GM23338 (cell line): ENCODE measurements at places on chromosomes 13 and 19. TPM values are rescaled to one million over a fixed set of nuclear protein-coding genes. Genes with fewer than 3 reads are reported as not detected.

Gene ZSCAN4
- total RNA-seq: not detected in 2 replicates

Gene SLC35E1
- total RNA-seq: 24.1 and 30.3 TPM in 2 replicates

Gene DHPS
- total RNA-seq: 126 and 141 TPM in 2 replicates

Gene NDFIP2
- 28.7 and 32.8 TPM in 2 replicates for total RNA-seq

Gene RUBCNL
- total RNA-seq: 4.2 and 5.9 TPM in 2 replicates

Gene S1PR4
- 0.24 TPM in 1 of 2 replicates, not detected in the other for total RNA-seq

- DNase-seq: no peak
These were observed 68.7 kb upstream of the FRY start for GRCh38 chr13:31962731-31963370.

DNA sequence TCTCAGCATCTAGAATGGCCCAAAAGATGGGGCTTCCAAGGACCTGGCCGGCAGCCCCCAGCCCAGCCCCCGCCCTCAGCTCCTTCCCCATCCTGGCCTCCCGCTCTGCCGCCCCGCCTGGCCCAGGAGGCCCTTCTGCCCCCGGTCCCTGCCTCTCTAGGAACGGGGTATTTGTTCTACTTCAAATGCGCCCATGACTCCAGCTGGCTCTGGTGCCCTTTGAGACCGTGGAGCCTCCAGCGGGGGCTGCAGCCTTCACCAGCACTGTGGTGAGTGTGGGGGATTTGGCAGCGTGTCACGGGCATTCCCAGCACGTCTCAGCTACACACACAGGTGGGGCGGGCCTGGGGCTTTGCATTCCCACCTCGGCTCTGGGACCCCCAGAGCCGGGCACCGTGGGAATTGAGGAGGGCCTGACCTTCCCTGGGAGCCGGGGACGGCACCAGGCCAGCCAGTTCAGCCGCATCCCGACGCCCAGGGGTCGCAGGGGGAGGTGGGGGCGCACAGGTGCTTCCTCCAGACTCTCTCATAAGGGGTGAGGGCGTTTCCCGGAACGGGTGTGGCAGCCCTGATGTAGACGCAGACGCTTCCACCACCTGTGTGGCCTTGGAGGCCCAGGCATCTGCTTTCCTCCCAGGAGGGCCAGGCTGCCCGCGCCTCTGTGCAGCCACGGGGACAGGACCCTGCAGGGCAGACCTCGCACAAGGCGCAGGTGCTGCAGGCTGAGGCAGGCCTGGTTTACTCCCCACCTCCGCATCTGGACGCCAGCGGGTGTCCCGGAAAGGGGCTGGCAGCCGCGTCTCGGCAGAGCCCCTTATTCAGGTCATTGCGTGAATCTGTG lies 947 bp downstream of the ATP4B start:
- DNase-seq: no peak

DNA sequence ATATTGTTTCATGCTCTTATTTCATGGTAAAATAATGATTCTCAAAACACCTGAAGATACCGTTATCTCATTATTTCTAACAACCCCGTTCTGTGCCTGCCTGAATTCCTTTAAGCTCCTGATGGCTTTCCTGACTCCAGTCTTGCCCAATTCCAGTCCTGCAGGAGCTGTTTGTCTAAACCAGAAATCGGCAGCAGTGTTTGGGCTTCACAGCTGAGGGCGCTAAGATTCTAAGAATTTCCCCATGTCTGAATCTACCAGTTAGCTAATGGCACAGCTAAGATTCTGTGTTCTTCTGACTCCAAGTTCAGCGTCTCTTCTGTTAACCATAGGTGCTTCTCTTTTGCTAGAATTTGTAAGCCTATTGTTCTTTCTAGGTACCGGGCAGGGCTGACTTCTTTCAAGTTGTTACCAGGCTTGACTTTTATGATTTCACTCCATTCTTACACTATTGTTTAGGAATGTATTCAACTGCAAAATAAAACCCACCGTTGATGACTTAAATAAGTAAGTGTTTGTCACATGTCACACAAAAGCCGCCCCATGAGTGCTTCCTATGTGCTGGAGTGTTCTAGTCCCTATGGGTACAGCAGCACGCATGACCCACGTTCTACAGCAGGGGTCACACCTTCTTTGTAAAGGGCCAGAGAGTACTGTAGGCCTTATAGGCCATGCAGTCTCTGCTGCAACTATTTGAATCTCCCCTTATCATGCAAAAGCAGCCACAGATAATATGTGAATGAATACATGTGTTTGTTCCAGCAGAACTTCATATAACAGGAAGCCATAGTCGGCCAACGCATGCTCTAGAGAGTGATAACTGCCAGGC lies 168.3 kb upstream of the RNF113B start:
- DNase-seq: no peak

DNA sequence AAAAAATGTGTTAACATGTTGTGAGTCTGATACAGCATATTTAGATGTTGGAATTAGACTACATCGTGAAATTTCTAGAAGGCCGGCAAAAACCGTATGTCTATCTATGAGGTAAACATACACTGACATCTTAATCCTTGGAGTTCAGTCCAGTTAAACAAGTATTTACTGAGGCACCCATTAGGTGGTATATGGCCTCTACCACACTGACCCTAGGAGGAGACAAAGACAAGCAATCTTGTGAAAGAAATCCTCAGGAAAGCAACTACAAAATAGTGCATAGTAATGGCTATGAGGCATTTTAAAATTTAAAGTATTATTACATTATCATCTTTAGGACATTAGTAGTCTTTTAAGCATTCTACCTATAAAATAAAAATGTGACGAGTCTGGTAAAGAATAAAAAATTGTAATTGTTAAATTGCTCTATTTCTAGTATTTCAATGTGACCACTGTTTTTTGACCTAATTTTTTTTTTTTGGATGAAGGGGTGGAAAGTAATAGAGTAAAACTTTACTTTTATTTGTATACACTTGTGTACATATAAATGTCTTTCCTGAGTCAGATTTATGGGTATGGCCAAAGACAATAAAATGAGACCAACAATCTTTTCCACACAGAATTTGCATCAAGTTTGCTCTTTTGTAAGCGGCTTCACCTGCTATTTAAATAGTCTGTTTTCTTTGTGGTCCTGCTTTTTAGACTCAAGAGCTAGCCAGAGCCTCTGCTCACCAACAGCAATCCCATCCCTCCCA lies 50.5 kb downstream of the KATNAL1 start:
- peak; percentile 11 for DNase-seq

- DNase-seq: no peak
These were observed 128.4 kb downstream of the SHISA2 start for GRCh38 chr13:25923217-25924085.

DNA sequence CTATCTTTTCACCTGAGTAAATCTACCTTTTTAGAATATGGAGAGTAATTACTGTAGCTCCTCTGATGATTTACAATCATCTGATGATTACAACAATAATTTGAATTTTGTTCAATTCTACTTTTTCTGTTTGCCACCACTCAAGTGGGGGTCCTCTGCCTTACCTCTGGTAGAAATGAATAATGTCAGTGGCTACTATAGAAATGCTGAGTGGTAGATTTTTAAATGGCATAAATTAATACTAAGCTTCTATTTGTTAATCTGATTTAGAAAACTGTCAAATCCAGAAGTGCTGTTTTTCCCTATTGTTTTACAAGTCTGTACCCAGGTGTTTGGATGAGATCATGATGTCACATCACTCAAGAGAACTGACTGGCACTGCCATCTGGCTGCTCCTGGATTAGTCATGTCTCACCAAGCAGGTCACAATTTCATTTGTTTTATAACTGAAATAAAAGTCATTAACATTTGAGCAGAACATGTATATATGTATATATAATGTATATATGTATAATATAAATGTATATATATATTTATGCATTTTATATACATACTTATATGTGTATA lies 494.8 kb downstream of the TBC1D4 start:
- no peak for DNase-seq

GRCh38 chr19:43804432-43804831 lies 2.2 kb upstream of the LYPD5 start:
- no peak for DNase-seq

DNA sequence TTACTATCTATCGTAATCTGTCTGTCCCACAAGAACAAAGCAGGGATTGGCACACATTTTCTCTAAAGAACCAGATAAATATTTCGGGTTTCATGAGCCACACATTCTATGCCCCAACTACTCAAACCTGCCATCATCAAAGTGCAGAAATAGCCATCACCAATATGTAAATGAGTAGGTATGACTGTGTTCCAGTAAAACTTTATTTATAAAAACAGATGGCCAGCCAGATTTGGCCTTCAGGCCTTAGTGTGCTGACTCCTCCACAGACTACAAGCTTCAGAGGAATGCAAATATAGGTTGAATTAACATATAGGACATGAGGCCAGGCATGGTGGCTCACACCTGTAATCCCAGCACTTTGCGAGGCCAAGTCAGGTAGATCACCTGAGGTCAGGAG lies 8.9 kb upstream of the DNMT1 start:
- no peak for DNase-seq

DNA sequence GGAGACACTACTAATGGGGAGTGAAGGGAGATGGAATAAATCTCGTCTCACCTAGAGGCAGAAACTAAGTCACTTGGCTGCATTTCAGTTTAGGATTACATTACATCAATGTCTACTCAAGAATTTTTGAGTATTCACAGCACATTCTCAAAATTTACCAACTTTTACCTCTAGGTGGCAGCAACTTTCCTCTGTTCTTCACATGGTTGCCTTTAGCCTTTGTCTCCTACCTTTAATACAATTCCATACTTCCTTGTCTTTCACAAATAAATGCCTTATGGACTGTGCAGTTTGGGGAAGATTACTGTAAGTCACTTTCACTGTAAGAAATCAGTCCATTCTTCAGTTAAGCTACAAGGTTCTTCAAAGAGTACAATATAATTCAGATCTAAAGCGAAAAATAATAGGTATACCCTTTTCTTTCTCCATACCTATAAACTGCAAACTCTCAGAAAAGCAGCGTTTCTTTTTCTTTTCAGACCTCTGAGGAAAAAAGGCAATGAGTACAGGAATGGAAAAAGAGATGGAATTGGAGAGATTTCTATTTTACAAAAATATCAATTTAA lies 379.4 kb downstream of the KLF12 start:
- DNase-seq: peak; percentile 81

- no peak for DNase-seq
These were observed 74.9 kb upstream of the MTIF3 start for GRCh38 chr13:27524981-27525975.

DNA sequence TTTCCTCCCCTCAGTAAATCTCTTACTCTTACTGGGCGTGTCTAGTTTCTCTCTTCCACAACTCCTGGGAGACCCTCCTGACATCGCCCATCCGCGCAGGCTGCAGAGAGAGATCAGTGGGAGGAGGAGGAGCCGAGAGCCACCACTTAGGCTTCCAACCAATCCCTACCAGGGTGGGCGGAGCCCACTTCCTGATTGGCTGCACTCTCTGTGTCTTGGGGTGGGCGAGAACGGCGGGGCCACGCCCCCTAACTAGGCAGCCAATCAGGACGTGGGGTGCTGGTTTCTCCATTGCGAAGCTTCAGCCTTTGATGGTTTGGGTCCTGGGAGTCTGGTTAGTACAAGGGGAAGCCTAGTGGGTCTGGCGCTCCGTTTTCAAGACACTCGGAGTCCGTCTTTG lies at the start of gene PMIS2:
Gene PMIS2, plus strand, starts transcription at position 326 of the 400 bp plus-strand sequence. CDS start 87 bp downstream, outside the sequence.
- DNase-seq: peak; percentile 78

- no peak for DNase-seq
These were observed 28.5 kb downstream of the POP4 start for GRCh38 chr19:29634423-29635130.

- DNase-seq: no peak
These were observed 37.0 kb downstream of the ZNF136 start for GRCh38 chr19:12199757-12200419.

DNA sequence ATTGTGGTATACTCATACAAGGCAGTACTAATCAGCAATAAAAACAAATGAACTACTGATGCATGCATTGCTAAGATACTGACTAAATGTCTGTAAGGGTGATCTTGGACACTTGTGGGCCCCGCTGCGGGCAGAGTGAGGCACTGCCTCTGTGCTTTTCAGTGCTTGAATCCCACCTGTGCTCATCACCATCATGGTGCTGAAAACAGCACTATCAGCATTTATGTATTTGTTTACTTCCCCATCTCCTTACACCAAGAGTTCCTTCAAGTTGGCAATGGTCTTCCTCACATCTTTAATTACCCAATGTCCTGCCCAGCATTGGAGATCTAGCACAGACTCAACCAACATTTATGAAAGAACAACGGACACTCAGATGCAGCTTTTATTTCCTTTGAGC lies 193.7 kb upstream of the RFC3 start:
- no peak for DNase-seq

- no peak for DNase-seq
These were observed 3.0 kb upstream of the CEACAM3 start for GRCh38 chr19:41793414-41793727.

DNA sequence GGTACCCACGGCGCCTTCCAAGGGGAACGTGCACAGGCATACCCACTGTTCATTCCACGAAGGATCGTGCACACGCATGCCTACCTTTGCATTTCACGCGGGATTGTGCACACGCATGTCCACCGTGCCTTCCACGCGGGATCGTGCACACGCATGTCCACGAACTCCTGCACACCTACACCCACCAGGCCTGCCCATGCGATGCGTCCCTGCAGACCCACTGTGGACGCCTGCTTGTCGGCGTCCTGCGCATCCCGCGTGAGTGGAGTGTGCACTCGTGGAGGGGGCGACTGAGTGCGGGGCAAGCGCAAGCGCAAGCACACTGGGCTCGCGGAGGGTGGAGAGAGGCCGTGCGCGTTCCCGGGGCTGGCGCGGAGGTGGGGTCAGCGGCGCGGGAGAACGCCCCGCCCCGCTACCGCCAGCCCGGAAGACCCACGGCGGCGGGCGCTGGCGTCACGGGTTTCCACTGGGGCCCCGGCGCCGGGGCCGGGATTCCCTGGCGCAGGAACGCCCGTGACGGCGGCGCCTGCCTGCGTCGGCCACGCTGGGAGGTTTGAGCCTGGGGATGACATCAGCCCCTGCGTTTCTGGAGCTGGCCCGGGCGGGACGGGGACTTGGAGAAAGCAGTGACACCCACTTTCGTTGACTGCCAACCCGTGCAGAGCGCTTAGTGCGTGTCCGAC lies 18.7 kb downstream of the GADD45B start:
- DNase-seq: peak; percentile 63

- no peak for DNase-seq
These were observed 242.8 kb downstream of the B3GLCT start for GRCh38 chr13:31442571-31442970.

DNA sequence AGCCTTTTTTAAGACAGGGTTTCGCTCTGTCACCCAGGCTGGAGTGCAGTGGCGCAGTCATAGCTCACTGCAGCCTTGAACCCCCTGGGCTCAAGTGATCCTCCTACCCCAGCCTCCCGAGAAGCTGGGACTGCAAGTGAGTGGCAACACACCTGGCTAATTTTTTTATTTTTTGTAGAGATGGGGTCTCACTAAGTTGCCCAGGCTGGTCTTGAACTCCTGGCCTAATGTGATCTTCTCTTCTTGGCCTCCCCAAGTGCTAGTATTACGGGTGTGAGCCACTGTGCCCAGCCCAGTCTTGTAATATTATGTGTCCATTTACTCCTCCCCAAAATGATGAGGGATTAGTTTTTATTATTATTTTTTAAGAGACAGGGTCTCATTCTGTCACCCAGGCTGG lies 3.1 kb upstream of the LINGO3 start:
- DNase-seq: no peak

DNA sequence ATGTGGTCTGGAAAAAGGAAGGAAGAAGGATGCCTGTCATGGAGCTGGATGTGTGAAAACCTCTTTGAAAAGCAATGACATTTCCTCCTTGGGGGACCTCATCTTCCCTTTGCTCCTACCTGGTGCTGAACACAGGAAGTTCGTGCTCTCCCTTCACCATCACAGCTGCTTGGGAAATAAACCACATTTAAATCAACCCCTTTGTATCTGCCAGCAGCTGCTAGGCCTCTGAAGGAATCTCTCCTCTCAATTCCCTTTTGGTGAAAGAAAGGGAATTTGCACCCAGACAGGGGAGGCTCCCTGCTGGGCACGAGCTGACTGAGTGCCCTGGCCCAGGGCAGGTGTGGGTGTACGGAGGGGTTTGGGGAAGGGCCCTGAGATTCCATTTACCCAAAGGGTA lies 437.7 kb downstream of the TSHZ3 start:
- DNase-seq: peak; percentile 3
